Upper lobe of left lung (tissue), 6 donors: ENCODE measurements at places on chromosomes 4 and X. TPM values are rescaled to one million over a fixed set of nuclear protein-coding genes. Genes with fewer than 3 reads are reported as not detected.

SCARB2 gene
- 163 TPM for total RNA-seq

GABRG1 gene
- not detected for total RNA-seq

- no peak for DNase-seq
Observed at GRCh38 chrX:110161361-110161686, 156.6 kb downstream of the AMMECR1 start.

GRCh38 chr4:10925996-10926395, 241.4 kb upstream of the CLNK start:
- no peak for DNase-seq

DNA sequence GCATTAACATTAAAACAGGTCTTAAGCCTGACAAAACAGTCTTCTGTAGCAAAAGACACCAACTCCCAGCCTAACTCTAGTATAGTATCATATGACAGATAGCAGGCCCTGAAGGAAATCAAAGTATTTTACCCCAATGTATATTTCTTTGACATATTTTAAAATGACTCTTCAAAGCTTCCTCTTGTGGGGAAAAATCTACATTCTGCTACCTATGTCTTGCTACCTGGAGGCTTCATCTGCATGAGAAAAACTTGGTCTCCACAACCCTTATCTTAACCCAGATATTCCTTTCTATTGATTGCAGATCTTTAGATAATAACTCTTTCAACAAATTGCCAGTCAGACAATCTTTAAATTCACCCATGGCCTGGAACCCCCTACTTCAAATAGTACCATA, 1620.4 kb downstream of the PCDH7 start:
- DNase-seq, result no peak

- no peak for DNase-seq
Observed at GRCh38 chrX:39264023-39264422, 462.8 kb downstream of the MID1IP1 start.

DNA sequence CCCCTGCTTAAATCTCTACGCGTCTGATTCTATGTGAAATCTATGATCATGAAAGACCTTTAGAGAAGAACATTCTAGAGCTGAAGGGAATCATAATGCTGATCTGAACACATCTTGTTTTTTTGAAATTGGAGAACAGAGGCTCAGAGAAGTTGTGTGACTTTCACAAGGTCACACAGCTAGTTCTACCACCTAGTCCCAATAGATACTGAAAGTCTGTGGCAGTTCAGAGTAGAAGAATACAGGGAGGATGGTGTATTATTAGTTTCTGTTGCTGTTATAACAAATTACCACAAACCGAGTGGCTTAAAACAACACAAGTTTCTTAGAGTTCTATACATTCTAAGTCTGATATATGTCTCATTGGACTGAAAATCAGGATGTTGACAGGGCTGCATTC, 14.5 kb downstream of the CYP2U1 start:
- DNase-seq, result no peak

DNA sequence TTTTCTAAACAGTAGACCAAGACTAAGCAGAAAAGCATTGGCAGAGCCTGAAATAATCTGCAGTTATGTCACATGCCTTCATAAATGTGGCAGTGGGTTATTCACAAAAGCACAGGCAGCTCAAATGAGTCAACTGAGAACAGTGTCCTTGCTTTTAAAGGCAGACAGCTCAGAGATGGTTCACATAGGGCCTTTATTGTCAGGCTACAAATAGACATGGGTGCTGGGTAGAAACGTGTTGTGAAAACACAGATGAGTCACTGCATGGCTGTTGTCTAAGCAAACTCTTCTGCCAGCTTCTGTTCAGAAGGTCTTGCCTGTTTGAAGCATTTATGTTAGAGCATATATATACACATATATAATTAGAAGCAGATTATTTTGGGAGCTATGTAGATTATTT, 118.0 kb downstream of the SLC4A4 start:
- DNase-seq, result no peak
